Activated naive CD4-positive, alpha-beta T cell (primary cell): ENCODE measurements at places on chromosomes 2 and 18.

DNA sequence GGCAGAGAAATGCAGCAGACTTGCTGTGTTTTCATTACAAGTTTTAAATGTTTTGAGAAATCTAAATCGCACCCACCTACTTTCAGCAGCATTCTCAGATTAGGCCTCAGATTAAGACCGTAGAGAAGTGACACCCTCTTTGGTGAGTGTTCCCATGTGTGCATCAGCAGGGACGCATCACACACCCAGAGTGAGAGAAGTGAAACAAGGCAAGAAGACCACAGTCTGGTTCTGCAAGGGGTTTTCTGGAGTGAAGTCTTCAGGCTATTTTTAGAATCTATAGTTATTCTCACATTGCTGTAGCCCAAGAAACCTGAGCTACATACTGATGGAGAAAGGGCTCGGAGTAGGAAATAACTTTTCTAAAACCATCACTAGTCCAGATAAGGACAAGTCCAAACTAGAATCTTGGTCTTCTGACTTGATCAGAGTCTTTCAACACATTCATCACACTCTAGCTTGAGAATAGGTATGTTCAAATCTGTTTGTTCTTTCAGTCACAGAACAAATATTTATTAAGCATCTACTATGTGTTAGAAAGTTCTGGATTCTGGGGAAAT is 1216.6 kb upstream of the PIK3C3 start:
- DNase-seq = no peak

GRCh38 chr18:47262301-47263149 is 11.1 kb upstream of the SKOR2 start:
- no peak for DNase-seq

- DNase-seq = no peak
Measured at GRCh38 chr18:3663870-3664512, 214.0 kb downstream of the TGIF1 start.

DNA sequence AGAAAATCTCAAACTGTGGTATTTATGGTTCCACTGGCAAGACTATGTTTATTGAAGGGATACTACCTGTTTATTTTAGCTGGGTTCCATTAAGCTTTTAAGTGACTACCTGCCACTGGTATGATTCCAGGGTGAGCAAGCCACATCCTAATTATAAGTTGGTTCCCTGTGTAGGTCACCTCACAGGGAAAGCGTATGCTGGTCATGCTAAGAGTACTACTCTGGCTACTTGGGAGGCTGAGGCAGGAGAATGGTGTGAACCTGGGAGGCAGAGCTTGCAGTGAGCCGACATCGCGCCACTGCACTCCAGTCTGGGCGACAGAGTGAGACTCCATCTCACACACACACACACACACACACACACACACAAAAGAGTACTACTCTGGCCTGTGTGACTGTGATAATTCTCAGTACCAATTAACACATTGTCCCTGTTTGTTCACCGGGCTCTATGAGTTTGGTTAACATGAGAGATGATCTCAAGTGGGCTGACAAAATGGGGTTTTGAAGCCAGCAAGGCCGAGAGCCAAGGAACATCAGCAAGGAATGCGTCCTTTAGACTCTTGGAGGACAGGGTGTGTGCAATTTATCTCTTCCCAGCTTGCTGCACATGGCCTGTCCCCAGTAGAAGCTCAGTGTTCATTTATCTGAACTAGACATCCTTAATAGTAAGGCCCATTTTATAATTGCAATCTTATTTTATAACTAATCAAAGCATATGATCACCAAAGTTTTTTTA is 15.2 kb upstream of the ITSN2 start:
- DNase-seq = no peak

DNA sequence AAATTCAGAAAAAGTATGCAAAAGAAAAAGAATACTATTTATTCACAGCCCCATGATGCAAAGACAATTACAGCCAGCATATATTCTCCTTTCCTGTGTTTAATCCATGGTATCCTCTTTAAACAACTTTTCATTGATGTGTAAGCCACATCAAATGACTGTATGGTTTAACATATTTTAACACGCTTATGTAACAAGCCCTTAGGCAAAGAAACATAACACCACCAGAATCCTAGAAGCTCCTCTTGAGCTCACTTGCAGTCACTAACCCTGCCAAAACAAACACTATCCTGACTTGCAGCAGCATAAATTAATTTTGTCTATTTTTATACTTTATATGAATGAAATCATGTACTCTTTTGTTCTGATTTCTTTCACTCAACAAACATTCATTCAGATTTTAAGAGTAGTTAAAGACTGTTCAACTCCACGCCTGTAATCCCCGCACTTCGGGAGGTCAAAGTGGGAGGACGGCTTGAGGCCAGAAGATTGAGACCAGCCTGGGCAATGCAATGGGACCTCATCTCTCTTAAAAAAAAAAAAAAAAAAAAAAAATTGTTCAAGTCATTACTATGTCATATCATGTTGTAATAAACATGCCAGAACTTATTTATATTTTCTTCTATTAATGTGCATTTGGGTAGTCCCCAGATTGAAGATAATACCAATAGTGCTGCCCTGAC is 226.3 kb downstream of the NBAS start:
- DNase-seq = no peak

- no peak for DNase-seq
Measured at GRCh38 chr2:56450047-56450446, 266.3 kb downstream of the CCDC85A start.

DNA sequence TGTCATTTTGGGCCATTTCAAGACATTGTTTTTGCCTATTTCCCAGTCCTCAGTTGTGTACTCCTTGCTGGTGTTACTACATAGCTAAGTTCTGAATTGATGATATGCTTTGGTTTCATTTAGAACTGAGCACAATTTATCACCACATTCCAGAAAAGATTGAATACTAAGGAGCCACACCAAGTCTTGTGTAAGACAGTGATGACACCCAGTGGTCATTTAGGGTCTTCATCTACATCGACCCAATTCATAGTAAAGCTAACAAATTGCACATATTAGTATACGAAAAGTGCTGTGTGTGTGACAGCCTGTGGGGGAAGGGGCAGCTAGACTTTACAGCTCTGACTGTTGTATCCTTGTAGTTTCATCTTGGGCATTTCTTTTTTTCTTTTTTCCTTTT is 10.9 kb upstream of the DLX2 start:
- no peak for DNase-seq

GRCh38 chr2:234179031-234179363 is 128.5 kb downstream of the SPP2 start:
- no peak for DNase-seq

GRCh38 chr2:199552141-199552540 is 94.4 kb upstream of the SATB2 start:
- DNase-seq = no peak

GRCh38 chr2:105321875-105322646 is 7.5 kb downstream of the TGFBRAP1 start:
- DNase-seq = no peak

GRCh38 chr2:191152482-191153240 is 1.9 kb upstream of the STAT4 start:
- DNase-seq = no peak

- DNase-seq = no peak
Measured at GRCh38 chr18:47108998-47109405, 41.3 kb downstream of the HDHD2 start.

- DNase-seq = no peak
Measured at GRCh38 chr18:45793264-45793965, 32.1 kb upstream of the SIGLEC15 start.

- DNase-seq = no peak
Measured at GRCh38 chr18:48412339-48412929, 3.3 kb upstream of the ZBTB7C start.

- no peak for DNase-seq
Measured at GRCh38 chr18:34048423-34048822, 176.3 kb downstream of the NOL4 start.

DNA sequence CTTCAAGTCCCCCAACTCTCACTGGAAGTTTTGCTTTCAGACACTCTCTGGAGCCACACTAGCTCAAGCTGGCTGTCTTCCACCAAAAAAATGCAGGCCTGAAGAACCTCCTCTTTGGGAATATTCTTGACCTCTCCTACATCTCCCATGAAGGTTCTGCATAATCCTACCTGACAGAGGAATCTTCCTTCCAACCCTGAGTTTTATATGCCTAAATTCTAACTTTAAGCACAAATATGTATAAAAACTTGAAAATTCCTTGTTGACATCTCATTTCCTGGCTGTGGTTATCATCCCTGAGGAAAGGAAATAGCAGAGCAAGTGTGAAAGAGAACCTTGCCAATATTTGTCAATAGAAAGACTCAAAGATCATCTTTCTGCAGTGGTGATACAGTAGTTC is 249.0 kb downstream of the LPIN1 start:
- no peak for DNase-seq

DNA sequence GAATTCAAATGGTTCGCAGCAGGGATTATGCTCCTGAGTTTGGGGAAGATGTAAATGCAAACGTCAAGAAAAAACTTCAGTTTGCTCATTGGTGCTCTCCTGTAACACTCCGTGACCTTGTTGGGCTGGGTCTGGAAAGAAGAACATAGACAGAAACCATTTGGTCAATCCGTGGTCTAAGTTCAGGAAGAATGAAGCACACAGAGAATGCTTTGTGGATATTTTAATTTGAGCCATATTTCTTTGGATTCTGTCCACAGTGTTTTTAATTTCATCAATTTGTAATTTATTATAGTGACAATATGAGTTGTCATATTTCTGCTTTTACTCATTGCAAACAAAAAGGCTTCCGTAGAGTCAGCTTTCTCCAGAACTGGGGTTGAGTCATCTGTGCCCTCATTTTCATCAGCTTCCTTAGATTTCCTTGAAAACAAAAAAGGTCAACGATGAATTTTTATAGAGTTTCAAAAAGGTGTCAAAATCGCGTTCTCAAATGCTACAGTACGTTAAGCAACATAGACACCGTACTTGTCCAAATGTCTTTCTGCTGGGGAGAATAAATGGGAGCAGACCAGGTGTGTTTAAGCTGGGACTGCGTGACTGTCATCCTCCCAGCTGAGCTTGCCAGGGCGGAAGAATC is 606.4 kb downstream of the RNF144A start:
- no peak for DNase-seq

DNA sequence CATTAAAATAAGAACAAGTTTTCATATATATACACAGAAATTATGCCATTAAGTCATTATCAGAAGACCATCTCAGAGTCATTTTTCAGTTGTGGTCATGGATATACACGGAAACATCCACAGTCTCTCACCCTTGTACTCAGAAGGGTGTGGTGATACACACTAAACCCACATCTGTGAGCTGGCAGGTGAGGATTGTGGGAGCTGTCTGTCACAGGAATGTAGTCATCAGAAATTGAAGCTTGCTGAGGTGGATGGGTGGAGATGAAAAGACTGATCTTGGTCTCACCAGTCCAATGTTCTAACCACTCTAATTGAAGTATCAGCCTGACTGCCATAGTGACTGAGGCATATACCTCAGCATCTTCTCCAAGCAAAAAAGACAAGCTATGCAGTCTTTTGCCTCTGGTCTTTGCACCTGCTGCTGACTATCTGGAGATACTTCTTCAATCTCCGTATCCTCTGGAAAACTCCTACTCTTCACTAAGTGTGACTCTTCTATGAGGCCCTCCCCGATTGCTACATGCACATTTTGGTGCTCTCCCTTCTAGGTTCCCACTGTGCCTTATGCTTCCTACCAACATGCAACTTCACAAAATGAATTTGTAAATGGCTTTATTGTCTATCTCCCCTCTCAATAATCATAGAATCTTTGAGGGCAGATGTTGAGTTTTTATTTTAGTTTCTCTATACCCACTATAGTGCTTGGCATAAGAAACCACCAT is 232.8 kb downstream of the DYM start:
- DNase-seq = no peak

DNA sequence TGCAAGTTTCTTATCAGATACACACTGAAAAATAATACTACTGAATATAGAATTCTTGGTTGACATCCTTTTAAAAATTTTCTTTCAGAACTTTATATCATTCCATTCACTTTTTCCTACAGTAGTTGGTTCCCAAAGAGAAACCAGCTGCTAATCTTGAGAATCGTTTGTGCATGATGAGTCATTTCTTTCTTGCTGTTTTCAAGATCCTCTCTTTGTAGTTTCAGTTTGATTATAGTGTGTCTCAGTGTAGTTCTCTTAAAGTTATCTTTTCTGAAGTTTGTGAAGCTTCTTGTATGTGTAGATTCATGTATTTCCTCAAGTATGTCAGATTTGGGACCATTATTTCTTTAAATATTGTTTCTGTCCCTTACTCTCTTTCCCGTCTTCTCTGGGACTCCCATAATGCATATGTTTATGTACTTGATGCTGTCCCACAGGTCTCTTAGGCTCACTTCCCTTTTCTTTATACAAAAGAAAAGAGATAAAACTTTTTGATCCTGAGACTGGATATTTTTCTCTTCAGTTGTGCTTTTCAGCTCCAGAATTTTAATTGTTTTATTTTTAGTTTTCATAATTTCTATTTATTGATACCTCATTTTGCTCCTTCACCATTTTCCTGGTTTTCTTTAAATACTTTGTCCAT is 801.0 kb downstream of the TDRD15 start:
- no peak for DNase-seq

DNA sequence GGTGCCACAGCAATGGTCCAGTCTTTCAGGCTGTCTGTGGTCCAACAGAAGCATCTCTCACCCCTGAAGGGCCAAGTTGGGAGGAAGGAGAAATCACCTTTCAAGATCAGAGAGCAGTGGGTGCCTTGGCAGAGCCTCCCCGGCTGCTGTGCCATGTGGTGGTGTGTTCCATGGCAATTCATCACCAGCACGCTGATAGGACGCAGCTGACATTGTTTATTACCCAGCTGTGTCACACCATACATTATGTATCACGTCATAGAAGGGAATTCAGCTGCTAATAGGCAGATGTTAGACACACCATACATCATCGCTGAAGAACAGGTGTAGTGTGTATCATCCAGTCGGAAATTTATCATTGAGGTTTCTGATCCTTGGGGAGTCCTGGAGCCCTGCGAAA is 29.6 kb upstream of the RPL31 start:
- no peak for DNase-seq

DNA sequence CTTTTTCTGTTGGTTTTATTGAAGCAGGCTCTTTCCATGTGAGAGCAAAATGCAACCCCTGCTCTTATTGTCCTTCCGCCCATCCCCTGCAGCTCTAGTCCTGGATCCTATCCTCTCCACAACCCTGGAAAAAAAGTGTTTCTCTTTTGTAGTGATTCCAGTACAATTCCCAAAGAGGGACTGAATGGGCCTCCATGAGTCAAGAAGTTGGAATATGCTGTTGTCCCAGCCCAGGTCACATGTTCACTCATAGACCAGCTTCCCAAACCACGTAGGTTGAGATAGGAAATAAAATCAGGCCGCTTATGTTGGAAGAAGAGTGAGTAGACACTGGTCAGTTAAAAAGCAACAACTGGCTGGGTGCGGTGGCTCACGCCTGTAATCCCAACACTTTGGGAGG is 39.4 kb downstream of the CPO start:
- DNase-seq = no peak

- no peak for DNase-seq
Measured at GRCh38 chr2:37629529-37629928, 41.9 kb downstream of the CDC42EP3 start.

GRCh38 chr2:240136671-240137292 is 677 bp upstream of the COPS9 start:
- DNase-seq = no peak
